Stimulated activated CD8-positive, alpha-beta memory T cell treated with anti-CD3 and anti-CD28 coated beads, Interleukin-12 subunit alpha, Interleukin-12 subunit beta, amount 100 ng/mL, for 1 hour (primary cell): ENCODE measurements at places on chromosomes 4 and X.
A peak's percentile ranks its signal among the peaks of the same experiment; 100 is the strongest.

DNA sequence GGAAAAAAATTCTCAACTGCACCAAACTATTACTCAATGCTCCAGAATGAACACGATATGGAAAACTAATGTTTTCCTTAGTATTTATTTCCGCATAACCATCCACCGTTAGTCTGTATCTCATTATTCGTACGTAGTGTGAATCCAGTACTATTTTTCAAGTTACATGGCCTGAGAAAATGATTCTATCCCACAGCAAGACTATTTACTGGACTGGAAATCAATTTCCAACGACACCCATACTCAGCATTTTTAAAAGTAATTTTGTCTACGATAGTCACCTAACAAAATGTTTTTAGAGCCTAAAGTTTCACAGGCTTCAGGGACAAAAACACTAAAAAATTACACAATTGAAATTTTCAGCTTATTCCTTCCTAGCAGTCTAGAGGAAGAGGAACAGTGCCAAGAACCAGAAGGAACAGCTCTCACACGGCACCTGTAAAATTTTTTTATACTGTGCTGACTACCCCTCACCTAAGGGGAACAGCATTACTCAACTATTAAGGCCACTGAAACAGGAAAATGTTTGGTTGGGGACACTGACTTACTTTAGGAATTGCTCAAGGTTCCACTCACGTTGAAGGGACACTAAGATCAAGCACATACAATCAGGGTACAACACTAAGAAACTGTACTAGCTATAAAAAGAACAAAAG lies 9.6 kb downstream of the UBE2D3 start:
- DNase-seq, result no peak

GRCh38 chr4:81663368-81663767 lies 191.7 kb upstream of the RASGEF1B start:
- DNase-seq, result no peak

DNA sequence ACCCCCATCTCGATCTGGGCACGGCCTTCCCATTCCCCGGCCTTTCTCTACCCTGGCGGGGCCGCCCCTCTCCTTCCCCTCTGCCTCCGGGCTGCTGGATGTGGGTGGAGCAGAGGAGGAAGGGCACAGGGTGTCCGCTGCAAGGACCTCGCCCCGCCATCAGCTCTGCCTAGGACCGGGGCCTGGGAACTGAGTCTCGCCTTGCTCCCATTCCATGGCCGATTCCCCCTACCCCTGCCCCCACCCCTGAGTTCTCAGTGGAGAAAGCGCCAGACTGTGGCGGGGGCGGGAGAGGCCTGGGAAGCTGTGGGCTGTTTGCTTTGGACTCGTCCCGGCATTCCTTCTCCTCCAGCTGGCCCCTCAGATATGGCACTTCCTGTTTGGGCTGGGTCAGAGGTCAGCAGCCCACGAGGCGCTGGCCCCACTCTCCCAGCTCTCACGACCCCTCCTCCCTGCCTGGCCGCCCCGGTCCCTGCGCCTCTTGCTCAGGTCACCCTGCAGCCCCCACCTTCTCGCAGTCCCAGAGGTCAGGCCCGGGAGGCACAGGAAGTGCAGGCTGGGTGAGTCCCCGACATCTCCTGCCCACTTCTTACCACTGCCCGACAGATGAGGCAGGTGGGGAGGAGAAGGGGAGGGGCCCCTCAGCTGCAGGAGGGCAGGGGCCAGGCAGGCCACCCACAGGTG lies 6.4 kb upstream of the BGN start:
- DNase-seq, result no peak

- DNase-seq, result no peak
Observed at GRCh38 chrX:10242026-10242425, 85.3 kb downstream of the CLCN4 start.

DNA sequence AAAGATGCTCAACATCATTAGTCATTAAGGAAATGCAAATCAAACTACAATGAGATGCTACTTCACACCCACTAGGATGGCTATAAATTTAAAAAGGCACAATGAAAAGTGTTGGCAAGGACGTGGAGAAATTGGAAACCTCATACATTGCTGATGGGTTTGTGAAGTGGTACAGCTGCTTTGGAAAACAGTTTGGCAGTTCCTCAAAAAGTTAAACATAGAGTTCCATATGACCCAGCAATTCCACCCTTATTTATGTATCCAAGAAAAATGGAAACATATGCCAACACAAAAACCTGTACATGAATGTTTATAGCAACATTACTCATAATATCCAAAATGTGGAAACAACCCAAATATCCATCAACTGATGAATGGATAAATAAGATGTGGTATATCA lies 101.3 kb upstream of the MAGEB10 start:
- no peak for DNase-seq

DNA sequence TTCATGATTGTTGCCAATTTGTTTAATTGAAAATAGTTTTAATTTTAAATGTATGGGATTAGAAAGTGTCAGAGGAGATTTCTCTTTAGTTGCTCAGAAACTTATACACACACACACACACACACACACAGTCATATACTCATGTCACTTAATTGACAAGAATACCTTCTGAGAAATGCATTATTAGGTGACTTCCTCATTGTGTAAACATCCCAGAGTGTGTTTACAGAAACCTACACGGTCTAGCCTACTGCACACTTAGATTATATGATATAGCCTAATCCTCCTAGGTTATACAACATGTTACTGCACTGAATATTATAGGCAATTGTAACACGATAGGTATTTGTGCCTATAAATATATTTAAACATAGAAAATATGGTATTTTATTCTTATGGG lies 1327.4 kb downstream of the FSTL5 start:
- no peak for DNase-seq

GRCh38 chrX:2192584-2193272 lies 308.0 kb downstream of the DHRSX start:
- DNase-seq, result no peak

DNA sequence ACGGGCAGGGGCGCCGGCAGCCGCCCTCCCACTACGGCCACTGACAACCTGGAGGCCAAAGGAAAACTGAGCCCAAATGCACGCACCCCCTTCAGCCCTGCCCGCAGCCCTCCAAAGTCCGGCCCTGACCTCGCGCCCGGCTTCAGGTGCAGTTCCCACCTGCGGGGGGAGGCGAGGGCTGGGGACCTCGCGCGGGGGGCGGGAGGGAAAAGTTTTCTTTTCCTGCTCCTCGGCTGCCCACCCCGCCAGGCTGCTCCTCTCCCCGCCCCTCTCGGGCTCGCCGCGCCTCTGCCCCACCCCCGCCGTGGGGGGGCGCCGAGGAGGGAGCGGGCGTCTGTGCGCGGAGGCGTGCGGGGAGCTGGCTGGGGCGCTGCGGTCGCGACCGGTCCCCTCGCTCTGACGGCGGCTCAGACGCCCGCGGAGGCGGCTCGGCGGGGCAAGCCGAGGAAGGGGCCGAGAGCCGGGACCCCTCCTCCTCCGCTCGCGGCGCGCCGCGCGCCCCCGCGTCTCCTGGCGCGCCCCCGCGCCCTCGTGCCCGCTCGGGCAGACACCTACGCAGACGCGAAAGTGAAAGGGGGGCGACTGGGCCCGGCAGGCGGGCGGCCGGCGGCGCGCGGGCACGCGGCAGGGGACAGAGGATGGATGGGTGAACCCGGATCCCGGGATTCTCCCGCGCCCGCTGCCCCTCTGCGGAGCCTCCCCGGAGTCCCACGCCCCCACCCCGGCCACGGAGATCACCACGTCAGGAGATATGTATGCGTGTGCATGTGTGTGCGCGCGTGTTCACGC lies 3.1 kb upstream of the NR3C2 start:
- DNase-seq, result peak; percentile 55

GRCh38 chr4:111883557-111883999 lies 261.7 kb upstream of the FAM241A start:
- no peak for DNase-seq

DNA sequence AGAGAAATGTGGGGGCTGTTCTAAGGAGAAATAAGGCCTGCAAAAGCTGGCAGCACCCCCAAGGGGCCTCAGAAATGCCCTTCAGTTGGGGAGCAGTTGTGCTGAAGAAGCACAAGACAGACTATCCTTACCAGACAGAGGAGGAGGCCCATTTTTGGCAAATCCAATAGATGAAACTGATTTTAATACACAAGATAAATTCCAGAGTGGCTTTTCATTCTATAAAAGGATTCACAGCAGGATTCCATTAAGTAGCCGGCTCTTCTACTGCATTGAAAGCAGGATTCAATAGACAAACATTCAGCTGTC lies 8.1 kb downstream of the SEPTIN6 start:
- no peak for DNase-seq

GRCh38 chrX:143757375-143757774 lies 36.8 kb upstream of the SPANXN2 start:
- DNase-seq, result no peak

DNA sequence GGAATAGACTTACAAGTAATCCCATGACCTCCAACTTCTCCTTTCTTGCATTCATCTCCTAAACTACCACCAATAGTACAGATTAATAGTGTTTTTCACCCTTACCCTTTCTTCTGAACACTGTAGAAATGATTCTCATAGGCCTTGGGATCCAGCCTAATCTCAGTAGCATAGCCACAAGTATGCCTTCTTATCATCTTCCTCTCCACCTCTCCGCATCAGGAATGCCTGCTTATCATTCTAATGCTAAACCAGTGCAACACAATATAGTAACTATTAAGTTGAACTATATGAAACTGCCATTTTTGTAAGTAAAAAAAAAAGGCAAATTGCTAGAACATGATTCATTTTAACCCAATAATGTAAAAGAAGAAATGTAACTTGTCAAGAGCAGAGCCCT lies 79.5 kb upstream of the IL2 start:
- no peak for DNase-seq
